ENCODE measurements at places on chromosomes 2 and 18.

- DNase-seq: no peak
These were observed 1.9 kb downstream of the GORASP2 start for GRCh38 chr2:170930991-170931266.

- no peak for DNase-seq
These were observed 107.4 kb upstream of the KCTD1 start for GRCh38 chr18:26655525-26656430.

DNA sequence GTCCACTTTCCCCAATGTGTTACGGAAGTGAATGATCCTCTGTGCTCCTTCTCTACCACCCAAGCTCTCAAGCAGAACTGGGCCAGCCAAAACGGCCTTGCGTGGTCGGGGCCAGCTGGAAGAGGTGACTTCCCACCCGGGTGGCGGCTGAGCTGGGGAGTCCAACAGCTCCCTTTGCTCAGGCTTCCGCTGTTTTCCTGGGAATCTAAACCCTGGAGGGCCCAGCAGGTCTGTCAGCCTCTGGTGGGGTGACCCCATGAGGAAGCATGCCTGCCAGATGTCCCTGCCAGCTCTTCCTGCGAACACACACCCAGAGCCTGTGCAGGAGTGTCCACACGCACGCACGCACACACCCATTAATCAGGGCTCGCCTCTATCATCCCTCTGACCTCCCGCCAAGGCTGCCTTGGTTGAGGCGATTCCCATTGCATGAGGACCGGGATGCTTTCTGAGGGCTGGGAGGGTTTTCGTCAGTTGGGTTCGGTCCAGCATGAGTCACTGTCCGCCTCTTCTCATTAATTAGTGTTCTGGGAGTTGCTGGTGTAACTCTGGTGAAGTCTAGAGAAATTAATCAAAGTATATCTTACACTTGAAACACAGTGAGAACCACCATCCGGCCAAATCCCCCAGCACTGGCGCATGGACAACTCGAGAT lies 90.6 kb downstream of the TWIST2 start:
- peak; percentile 91 for DNase-seq

- no peak for DNase-seq
These were observed 62.9 kb downstream of the COL6A3 start for GRCh38 chr2:237351046-237351445.

- DNase-seq: no peak
These were observed 236.2 kb upstream of the COPS8 start for GRCh38 chr2:236849508-236849907.

DNA sequence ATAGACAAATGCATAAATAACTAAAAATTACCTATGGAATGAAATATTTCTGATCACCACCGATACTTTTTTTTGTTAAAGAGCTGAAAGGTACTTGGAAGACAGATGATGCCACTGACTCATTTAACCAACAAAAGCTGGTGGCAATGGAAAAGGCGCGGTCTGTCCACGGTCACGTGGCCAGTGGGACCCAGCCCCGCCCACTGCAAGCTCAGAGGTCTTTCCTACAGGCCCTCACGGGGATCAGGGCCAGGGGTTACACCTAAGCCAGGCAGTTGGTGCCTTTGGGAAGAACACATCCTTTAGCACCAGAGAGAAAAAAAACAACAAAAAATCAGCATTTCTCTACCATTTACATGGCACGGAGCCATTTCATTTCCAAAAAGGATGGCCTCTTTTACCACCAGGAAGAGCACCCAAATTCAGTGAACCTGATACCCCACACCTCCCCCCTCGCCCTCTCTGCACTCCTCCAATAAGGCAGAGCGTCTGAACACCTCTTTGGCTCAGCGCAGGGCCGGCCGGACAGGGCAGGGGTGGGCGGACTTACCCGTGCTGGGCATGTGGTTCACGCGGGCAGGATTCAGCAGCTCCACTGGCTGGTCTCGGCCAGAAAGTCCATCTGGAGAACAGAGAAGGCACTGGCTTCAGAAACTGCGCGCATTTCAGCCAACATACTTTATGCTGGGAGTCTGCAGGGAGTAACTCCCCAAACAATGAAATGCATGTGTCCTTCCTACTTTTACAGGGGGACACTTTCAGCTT lies 164.6 kb downstream of the HDAC4 start:
- DNase-seq: no peak

GRCh38 chr18:59881728-59882656 lies 17.8 kb upstream of the PMAIP1 start:
- no peak for DNase-seq

GRCh38 chr2:221999166-221999565 lies 299.6 kb downstream of the PAX3 start:
- no peak for DNase-seq

DNA sequence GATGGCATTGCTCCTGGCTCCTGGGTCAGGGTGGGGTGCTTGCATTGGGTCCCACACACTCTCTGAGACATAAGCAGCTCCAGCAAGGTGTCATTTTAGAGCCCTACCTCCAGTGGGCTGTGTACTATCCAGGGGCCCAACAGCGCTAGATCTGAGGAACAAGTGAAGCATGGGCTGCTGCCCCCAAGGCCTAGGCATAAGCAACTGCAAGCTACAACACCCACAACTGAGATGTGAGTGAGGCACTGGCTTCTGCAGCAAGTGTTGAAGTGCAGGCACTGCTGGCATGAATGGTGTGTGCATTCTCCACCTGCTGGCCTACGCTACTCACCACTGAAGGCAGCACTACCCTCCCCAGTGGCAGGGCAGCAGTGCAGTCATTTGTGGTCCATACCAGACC lies 81.0 kb upstream of the STK39 start:
- DNase-seq: no peak

DNA sequence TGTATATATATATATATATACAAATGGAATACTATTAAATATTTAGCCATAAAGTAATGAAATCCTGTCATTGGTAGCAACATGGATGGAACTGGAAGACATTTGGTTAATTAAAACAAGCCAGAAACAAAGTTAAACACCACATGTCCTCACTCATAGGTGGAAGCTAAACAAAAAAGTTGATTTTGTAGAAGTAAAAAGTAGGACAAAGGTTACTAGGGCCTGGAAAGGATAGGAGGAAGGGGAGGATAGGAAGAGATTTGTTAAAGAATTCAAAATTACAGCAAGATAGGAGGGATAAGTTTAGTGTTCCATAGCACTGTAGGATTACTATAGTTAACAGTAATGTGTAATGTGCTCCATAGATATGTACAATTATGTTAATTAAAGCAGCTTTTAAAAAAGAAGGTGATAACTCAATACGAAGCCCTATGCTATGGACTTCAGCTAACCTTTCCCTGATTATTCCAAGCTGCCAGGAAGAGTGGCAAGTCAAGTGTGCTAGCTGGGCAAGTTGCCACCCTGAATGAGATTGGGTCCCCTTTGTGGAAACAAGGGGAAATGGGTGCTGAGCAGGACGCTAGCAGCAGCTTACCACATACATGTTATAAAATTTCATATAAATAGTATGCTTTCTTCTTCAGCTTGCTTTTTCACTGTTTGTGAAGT lies 12.3 kb downstream of the MERTK start:
- no peak for DNase-seq

DNA sequence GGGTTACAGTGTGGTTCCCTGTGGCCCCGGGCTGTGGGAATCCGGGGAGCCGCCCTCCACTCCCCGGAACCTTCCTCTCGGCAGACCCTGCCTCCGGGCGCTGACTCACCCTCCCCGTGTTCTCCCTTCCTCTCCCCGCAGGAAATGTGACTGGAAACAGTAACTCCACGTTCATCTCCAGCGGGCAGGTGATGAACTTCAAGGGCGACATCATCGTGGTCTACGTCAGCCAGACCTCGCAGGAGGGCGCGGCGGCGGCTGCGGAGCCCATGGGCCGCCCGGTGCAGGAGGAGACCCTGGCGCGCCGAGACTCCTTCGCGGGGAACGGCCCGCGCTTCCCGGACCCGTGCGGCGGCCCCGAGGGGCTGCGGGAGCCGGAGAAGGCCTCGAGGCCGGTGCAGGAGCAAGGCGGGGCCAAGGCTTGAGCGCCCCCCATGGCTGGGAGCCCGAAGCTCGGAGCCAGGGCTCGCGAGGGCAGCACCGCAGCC lies 59.5 kb downstream of the TNFRSF11A start:
- DNase-seq: no peak

DNA sequence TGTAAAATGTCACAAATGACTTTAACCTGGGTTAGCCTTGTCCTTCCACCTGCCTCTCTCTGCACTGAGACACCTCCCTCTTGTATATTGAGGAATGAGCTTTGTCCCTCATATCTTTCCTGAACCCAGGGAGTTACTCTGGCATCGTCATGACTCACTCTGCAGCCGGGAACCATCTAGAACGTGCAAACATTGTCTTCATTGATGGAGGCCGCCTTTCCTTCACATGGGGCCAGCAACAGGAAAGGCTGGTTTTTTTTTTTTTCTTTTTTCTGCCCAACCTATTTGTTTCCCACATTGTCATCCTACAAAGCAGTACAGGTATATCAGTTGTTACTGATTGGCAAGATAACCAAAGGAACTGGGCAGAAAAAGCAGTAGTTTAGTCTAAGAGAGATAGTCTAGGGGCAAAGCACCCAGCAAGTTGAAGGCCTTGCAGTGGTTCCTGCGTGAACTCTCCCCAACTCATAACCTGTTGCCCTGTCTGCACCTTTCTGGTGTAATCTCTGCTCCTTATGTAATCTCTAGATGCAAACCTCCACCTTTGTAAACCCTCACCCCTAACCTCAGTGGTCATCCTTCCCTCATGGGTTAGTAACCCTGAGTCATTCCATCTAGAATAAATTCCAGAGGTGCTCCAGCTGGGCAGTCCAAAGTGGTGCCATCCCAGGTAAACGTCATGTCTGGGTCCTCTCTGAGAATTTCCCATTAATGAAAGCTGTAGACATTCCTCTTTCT lies 38.3 kb downstream of the SLC40A1 start:
- no peak for DNase-seq

GRCh38 chr2:98569915-98570314 lies 38.4 kb downstream of the COA5 start:
- no peak for DNase-seq

DNA sequence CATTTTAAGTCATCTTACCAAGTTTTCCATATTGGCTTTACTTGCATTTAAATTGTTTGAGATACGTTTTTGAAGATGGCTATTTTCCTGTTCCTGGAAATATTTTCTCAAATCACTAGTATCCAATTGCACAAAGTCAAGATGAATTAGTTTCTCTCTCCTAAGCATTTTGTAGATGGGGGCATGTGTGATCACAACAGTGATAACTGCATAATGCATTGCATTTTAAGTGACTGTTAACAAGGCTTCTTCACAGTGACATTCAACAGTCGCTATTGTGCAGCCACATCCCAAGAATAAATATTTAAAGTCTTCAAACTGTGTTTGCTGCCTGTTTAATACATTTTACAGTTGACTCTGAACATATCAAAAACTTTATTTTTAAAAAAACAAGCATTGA lies 694.2 kb upstream of the CDH7 start:
- no peak for DNase-seq

GRCh38 chr2:64966839-64967238 lies 22.4 kb upstream of the SLC1A4 start:
- DNase-seq: no peak

- no peak for DNase-seq
These were observed 30.5 kb upstream of the ITGA4 start for GRCh38 chr2:181426672-181427071.

GRCh38 chr2:86140969-86141392 lies 34.9 kb downstream of the PTCD3 start:
- no peak for DNase-seq

- no peak for DNase-seq
These were observed 71.3 kb downstream of the FAM228A start for GRCh38 chr2:24245986-24246776.

GRCh38 chr18:9025091-9025838 lies 77.2 kb upstream of the NDUFV2 start:
- no peak for DNase-seq

DNA sequence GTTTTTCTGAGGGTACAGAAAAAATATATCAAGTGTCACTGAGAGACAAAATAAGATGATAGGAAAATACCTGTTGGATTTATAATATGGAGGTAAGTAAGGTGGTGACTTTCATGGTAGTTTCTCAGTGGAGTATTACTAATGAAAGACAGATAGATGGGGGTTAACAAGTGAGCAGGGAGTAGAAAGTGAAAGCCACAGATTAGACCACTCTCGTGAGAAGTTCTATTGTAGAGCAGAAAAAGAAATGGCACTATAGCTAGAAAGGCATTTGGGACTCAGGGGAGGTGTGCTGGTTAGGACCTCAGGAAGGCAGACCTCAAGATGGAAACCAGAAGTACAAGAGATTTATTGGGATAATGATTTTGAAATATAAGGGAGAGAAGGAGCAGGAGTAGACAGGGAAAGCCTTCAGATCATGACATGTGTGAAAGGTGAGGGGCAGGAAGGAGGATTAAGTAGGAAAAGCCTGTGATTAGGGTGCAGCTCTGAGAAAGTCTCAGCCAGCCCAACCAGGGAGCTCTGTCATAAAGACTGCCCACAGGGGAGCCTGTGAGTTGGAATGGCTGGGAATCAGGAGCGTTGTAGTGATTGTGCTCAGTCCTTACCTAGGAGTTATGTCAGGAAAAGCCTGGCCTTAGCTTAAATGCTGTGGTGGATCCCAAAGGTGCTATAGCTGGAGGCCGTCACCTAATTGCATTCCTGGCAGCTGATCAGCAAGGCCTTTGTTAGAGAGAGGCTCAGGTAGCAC lies 198.1 kb downstream of the IKZF2 start:
- DNase-seq: no peak

- no peak for DNase-seq
These were observed 63.0 kb upstream of the ACSL3 start for GRCh38 chr2:222797871-222798270.

All from tibial nerve (tissue), 4 donors.